ENCODE measurements at places on chromosomes 7 and 10. TPM values are rescaled to one million over a fixed set of nuclear protein-coding genes. Genes with fewer than 3 reads are reported as not detected.

Gene BICC1
- total RNA-seq = 39.1 TPM

GRCh38 chr7:33099154-33099940 is 9.9 kb downstream of the RP9 start:
- DNase-seq = no peak

GRCh38 chr7:468681-469562 is 50.7 kb downstream of the PDGFA start:
- peak; percentile 54 for DNase-seq

DNA sequence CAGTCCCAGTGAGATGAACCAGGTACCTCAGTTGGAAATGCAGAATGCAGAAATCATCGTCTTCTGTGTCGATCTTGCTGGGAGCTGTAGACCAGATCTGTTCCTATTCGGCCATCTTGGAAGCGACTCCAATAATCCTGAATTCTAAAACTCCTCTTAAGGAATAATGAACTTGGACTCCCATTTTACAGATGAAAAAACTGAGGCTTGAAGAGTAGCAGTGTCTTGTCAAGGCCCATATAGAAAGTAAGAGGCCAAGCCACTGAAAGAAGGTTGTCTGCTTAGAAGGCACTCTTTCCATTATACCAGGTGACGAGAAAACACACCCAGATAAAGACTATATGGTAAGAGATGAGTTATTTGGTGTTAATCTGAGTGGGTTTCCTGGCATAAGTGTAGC is 148.6 kb upstream of the LAMB4 start:
- DNase-seq = no peak

DNA sequence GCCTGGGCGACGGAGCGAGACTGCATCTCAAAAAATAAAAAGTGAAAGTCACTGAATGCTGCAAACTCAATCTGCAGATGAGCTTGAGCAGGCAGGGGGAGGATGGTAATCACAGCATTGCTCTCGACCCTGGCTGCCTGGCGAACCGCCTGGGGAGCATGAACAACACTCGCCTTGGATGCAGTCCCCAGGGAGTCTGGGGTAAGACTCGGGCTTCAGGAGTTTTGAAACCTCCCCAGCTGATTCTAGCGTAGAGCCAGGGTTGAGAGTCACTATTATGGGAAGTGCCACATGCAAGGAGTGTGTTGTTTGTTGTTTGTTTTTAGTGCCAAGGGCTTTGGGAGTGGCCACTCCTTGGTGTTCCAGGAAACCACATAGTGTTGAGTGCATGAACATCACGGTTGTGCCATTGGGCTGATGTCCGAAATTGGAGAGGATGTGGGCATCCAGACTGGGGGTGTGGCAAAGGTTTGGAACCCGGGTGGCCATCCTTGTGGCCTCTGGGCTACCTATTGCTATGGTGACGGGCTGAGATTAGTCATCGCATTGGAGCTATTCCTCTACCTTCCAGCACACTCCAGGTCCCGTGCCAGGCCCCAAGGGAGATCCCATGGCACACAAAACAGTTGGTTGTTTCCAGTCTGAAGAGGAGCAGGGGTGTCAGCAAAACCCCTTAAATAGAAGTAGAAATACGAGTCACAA is 92.6 kb downstream of the RGS10 start:
- DNase-seq = peak; percentile 97

Gene MOSPD3
- 15.6 TPM for total RNA-seq

DNA sequence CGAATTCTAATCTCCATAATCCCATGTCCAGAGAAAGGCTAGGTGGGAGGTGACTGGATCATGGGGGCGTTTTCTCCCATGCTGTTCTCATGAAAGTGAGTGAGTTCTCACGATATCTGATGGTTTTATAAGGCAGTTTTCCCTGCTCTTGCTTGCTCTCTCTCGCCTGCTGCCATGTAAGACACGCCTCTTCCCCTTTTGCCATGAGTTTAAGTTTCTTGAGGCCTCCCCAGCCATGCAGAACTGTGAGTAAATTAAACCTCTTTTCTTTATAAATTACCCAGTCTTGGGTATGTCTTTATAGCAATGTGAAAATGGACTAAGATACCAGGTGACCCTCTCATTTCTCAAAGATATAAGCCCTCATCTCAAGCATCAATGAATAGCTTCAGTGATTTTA is 1.1 kb upstream of the ACTA2 start:
- DNase-seq = no peak

- DNase-seq = no peak
These were observed 52.5 kb upstream of the CAMK2B start for GRCh38 chr7:44377681-44378421.

- DNase-seq = no peak
These were observed 47.4 kb downstream of the ALOX5 start for GRCh38 chr10:45421221-45422097.

Gene DRGX
- total RNA-seq = not detected

GRCh38 chr10:129919358-129919757 is 44.7 kb downstream of the EBF3 start:
- DNase-seq = no peak

GRCh38 chr10:118383699-118384098 is 41.6 kb upstream of the FAM204A start:
- no peak for DNase-seq

DNA sequence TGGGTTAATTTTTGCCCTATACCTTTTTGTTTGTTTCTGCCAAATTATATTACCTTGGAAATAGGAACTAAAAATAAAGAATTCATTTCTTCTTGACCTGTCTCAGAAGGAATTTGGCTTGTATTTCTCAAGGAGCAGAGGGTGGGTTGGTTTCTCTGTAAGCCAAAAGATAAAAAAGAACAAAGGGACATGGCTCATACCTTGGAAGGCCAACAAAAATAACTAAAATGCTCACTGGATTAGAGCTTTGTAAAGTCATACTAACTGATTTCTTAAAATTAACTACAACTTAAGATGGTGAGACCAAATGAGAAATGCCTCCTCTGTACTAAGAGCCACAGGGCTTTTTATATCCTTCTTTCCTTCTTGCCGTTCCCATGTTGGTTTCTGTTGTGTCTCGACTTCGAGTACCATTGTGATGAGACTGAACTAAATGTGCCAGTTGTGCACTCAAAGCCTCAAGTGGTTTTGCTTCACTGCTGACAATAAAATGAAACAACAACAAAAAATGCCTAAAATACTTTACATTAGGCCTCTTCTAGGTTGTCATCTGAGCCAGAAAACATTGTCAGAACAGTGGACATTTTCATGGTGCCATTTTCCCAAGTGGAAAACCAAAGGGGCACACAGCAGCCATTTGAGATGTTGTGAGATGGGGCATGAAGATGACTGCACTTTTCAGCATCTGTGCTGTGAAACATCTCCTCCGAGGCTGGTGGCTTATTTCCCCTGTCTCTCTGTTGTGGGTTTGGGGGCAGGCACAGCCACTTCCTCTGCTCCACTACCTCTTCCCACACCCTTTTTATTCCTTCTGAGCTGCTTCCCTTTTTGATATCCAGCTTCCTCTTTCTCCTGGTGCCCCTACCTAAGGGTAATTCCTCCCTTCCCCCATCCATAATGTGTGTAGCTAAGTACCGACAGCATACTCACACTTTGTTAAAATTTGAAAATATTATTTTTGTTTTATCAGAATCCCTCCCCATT is 51.8 kb upstream of the AGR3 start:
- DNase-seq = no peak

DNA sequence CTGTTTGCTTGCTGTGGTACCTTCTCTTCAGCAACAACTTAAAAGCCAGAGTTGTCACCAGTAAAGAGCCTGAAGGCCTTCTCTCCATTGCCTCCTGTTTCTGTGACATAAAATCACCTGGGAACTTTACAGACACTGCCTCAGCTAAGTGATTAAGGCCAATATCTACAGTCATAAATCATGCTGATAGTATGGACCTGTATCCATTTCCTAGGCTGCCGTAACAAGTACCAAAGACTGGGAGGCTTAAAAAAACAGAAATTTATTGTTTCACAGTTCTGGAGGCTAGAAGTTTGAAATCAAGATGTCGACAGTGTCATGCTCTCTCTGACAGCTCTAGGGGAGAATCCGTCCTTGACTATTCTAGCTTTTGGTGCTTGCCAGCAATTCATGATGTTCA is 108.4 kb upstream of the UNC5B start:
- DNase-seq = no peak

Gene WEE2
- total RNA-seq = not detected
